DMS79 (cell line): ENCODE measurements at places on chromosomes 7 and 10.
A peak's percentile ranks its signal among the peaks of the same experiment; 100 is the strongest.

- DNase-seq: no peak
Measured at GRCh38 chr7:114874170-114874569, 47.7 kb upstream of the MDFIC start.

- DNase-seq: peak; percentile 4
Measured at GRCh38 chr10:88385601-88386203, 197.4 kb downstream of the RNLS start.

DNA sequence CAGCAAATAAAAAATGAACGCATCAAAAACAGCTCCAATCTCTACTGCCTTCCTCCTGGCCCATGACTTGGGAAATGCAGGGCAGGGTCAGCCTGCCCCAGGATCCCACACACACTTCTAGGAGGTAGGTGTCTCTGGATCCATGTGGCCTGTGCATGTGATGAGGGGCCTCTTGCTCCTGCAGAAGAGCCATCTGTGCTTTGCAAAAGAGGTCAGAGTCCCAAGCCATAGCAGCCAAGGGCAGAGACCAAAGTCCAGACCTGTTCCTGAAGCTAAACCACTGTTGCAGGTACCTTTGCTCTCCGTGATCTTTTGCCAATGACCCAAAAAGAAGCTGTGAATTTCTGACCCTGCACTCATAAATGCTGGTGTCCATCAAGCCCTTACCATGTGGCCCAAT is 57.1 kb downstream of the KCNMA1 start:
- no peak for DNase-seq

- peak; percentile 94 for DNase-seq
Measured at GRCh38 chr7:70092314-70093204, 494.3 kb downstream of the AUTS2 start.

DNA sequence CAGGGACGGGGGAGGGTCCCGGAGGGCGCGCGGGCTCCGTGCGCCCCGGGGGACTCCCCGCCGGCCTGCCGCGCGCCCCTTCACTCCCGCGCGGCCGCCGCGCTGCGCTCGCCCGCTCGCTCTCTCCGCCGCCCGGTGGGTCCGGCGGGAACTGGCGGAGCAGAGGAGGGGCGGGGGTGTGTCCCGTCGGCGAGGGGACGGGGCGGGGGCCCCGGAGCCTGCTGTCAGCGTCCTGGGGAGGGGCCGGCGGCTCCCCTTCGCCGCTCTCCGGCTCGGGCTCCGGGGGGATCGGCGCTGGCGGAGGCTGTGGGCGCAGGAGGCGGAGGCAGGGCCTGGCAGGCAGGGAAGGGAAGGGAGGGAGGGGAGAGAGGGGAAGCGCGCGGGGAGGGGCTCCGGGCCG is at the start of gene SH3PXD2A:
Gene SH3PXD2A, minus strand, starts transcription at position 153 of the 400 bp plus-strand sequence. CDS start 310 bp downstream, outside the sequence.
- DNase-seq: no peak

DNA sequence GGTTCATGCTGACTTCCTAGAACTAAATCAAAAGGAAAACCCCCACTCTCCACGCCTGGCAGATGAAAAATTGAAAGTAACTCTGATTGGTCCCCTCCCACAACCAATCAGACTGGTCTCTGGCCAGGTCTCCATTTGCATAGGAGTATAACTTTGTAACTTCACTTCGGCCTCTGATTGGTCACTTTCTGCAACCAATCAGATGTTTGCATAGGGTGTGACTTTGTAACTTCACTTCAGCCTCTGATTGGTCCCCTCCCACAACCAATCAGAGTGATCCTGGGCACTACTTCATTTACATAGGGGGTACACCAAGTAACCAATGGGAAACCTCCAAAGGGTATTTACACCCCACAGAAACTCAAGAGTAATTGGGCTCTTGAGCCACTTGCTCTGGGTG is 306.6 kb upstream of the PFKP start:
- no peak for DNase-seq

GRCh38 chr7:40509287-40509996 is 374.6 kb downstream of the SUGCT start:
- DNase-seq: no peak

DNA sequence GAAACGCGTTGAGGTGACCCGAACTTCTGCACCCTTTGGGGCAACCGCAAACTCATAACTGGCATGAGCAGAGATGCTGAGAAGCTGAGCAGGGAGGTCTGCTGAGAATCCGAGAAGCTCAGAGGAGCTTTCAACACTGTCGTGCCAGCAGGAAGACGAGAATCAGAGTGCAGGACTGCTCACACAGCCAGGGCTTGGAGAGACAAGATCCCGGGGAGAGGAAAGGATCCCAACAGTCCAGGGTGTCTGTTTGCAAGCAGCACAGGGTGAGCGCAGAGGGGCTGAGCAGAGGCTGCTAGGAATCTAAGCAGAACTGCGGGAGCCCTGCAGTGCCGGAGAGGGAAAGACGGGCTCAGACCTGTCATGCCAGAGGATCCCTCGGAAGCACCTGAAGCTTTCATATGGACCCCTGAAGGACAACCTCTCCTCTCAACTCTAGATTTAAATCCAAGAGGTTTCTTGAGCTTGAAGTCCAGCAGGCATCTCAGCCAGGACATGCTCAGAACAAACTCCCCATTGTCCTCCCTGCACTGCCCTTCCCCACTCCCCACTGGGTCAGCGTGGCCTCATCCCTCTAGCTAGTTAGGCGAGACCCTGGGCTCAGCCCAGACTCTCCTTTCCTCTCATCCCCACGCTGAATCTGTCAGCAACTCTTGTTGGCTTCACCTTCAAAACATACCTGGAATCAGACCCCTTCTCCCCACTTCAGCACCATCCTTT is 40.7 kb downstream of the FOXL3 start:
- DNase-seq: no peak

DNA sequence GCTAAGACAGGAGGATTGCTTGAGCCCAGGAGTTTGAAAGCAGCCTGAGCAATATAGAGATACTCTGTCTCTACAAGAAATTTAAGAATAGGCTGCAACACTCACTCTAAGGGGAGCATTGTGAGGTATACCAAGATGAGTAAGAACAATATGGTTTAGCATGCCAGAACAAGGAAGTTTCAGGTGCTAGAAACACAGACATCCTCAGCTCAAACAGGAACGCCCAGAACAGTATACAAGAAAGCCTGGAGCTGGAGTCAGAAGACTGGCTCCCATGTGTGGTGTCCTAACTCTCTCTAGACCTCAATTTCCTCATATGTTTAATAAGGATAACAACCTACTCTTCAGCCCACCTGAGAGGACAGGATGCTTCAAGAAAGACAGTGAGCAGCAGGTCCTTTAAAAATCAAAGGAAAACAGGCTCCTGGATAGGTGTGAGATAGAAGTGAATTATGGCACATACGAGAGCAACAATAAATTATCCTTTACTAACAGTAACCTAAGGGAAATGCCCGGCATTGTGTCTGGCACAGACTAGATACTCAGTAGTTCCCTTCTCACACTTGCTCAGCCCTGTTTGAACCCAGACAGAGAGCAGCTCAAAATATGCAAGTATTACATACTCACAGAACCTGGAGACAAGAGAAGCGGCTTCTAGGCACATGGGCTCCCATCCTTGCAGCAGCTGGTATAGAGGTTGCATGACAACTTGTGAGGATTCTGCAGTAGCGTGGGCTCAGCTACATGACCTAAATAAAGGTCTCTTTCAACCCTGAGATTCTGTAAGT is 45.4 kb downstream of the KAT6B start:
- DNase-seq: no peak

GRCh38 chr7:129525225-129525862 is 23.0 kb downstream of the SMKR1 start:
- DNase-seq: no peak
